Activated naive CD8-positive, alpha-beta T cell treated with anti-CD3 and anti-CD28 coated beads, Interleukin-2, amount 10 ng/mL, durations not matched to agents 7 days and 5 days (primary cell): ENCODE measurements at places on chromosomes 1 and 21. TPM values are rescaled to one million over a fixed set of nuclear protein-coding genes. Genes with fewer than 3 reads are reported as not detected.

GRCh38 chr1:8789314-8790214 lies 27.9 kb downstream of the RERE start:
- no peak for DNase-seq

DNA sequence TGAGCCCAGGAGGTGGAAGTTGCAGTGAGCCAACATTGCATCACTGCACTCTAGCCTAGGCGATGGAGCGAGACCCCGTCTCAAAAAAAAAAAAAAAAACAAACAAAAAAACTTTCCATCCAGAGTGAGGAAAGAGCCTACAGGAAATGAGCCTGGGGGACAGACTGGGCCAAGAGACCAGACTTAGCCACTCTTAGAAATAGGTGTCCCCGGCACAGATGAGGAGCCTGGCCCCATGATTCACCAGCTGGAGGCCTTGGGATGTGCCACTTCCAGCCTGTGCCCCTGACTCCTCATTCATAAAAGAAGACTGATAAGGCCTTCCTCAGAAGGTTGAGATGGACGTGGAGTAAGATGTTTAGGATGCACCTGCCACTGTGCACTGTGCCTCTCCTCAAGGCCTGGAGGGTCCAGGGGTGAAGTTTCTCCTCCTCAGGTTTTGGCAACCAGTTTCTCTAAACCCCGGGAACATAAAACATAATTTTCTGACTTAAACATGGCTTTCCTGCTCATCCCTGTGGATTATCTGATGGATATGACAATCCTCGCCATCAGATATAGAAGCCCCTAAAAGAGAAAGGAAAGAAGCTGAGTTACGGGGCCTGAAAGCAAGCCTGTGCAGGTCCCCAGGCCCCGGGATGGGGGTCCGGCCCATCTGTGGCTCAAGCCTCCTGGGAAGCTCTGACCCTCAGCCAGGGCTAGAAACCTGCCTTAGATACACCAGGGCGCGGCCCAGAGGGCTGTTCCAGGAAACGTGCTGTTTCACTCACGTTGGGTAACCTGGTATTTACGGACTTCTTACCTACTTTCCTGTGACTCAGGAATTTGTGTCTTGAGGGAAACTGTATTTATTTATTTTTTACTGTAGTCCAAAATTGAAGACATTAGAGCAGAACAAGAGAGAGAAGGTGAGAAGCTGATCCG lies 26.0 kb downstream of the MX1 start:
- no peak for DNase-seq

Gene TNFRSF4
- total RNA-seq, result 2.4 TPM

DNA sequence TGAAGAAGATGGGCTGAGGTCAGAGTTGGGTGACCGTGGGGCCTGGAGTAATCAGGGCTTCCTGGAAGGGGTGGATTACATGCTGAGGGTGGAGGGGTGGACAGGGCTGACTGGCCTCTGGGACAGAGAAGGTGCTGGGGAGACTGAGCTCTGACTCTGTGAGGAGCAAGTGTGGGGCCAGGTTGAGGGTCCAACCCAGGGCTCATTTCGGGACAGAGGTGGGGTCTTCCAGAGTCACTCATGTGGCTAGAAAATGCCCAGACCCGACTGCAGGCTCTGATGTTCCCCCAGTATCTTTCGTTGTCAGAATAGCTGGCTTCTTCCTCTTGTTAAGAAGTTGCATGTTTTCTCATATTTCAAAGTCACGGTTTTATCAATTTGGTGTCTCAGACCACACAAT lies 311.8 kb downstream of the PTPRU start:
- DNase-seq, result no peak

DNA sequence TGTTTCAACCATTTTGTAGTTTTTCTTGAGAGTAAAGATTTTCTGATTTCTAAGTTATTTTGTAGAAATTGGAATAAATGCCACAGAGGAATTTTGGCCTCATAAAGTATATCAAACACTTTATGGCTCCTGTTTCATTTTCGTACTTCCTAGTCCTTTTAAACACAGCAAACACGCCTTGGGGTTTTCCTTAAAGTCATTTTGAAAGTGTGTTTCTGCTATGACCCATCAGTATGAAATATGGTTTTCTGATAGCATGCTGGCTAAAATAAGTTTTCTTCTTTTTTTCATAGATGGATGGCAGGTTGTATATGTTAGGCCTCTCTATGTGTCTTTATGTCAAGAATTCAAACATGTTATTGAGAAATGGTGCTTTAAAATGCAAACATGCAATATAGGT lies 940.1 kb upstream of the TMPRSS15 start:
- DNase-seq, result no peak

- peak; percentile 13 for DNase-seq
Observed at GRCh38 chr21:45393833-45394638, 10.9 kb upstream of the COL18A1 start.

DNA sequence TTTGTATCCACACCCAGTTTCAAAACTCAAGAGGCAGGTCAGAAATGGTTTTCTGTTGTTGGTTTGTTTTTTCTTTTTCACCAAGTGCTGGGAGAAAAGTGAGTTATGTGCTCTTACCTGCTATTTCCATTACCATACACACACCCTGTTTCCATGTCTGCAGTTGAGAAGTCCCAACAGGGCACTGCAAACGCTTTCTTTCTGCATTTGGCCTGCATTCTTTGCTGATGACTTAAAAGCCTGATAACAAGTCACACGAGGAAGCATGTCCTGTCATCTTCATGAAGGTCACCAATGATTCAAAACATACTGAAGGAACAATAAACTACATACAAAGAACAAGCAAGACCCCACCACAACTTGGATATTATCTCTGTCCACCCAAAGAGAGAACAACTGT lies 24.8 kb upstream of the KCNE1 start:
- no peak for DNase-seq

Gene PTGS2
- total RNA-seq, result not detected

GRCh38 chr21:18370301-18370700 lies 33.3 kb downstream of the TMPRSS15 start:
- no peak for DNase-seq

Gene DPT
- total RNA-seq, result not detected
